ENCODE measurements at places on chromosomes 4 and X.

DNA sequence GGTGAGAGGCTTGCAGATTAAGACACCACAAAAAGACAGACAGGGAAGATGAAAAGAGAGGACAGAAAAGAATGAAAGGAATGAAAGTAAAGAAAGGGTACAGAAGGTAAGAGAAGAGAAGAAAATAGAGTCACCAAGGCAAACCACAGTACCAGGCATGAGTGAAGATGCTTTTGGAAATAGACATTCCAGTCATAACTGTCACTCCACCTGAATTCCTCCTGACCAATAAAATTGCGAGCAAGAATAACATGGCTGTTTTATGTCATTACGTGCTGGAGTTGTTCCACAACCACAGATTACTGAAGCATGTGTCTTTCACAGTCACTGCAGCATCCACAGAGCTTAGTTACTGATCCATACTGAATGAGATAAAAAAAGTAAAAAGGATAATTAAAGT is 864.9 kb upstream of the SLIT2 start:
- DNase-seq = no peak

DNA sequence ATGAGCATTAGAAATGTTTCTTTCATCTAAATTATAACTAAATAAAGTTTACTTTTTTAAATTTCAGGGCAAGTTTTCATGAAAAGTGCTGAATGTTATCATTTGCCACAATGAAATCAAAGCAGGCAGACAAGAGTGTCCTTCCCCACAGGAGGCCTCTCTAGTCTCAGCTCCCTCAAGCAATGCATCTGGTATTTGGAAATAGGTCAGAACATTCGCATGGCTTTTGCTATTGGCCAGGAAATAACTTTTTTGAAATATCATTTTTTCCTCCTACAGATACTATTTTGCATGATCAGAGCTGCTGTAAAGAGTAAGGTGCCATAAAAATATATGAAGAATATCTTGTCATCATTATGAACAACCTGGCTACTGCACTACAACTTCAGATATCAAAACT is 41.1 kb downstream of the MAD2L1 start:
- no peak for DNase-seq

DNA sequence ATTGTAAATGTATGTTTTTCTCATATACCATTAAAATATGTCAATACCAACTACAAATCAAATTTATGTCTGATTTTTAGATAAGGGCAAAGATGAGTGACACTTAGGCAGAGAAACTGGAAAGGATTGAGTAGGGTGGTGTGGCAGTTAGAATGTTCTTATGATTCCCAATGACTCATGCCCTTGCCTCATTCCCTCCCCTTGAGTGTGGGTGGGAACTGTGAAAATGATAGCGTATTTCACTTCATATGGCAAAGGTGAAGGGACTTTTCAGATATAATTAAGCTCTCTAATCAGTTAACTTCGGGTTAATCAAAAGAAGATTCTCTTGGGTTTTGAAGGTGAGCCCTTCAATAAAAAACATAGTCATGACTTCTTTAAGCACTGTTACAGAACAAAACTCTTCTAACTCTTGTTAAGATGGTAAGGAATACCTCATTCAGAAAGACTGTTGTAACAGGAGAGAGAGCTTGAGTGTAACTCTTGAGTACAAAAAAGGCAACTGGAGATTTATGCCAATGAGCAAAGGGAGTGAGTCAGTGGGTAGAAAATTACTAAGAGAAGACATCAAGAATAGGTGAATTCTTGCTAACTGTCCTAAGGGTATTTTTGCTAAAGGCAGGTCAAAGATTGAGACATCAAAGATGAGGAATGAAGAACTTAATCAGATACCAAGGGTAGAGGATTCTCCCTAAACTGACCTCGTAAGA is 329.5 kb downstream of the KCTD8 start:
- DNase-seq = no peak

GRCh38 chrX:149040873-149041535 is 464.1 kb downstream of the IDS start:
- no peak for DNase-seq

GRCh38 chr4:102836596-102836995 is 9.2 kb upstream of the UBE2D3 start:
- no peak for DNase-seq

- peak; percentile 53 for DNase-seq
Observed at GRCh38 chr4:54217642-54218495, 11.2 kb upstream of the PDGFRA start.

- no peak for DNase-seq
Observed at GRCh38 chr4:64584125-64584524, 174.9 kb upstream of the TECRL start.

DNA sequence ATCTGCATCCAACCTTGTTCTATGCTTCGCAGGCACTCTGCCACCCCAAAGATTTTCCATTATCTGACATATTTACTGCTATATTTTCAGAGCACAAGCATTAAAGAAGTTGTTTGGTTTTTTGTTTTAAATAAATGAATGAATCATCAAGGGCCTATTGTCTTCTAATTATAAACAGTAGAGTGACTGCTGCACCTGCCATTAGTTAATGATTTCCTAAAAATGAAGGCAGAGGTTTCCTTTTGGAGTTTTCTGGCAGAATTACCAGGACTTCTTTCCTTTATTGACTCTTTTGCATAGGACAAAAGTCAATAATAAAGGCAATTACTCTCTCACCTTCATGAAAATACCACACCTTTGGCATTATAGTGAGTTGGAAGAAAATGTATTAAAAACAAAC is 238.1 kb downstream of the INPP4B start:
- DNase-seq = no peak

DNA sequence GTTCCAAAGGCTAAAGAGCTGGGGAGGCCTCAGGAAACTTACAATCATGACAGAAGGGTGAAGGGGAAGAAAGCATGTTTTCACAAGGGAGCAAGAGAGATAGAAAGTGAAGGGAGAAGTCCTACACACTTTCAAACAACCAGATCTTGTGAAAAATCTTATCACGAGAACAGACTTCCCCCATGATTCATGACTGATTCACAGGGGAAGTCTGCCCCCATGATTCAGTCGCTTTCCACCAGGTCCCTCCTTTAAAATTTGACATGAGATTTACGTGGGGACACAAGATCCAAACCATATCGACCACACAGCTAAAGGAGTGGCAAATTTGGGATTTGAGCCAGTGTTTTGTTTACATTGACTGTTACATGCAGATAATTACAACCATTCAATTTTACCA is 971.1 kb upstream of the HS3ST1 start:
- DNase-seq = no peak

DNA sequence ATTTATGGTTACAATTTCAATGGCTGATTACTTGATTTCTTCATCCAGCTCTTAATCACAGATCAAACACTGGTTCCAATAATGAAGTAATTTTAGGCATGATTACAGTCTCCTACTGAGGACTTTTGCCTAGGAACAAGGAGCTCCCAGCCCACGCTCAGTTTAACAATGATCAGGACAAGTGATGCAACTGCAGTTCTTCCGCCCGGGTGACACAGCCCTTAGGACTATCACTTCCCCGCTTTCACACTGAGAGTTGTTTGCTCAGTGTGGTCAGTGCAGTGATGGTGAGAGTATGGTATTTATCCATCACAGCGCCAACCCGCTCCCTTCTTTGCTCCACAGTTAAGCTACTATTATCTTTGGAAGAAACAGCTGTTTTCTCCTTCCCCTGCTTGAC is 203.2 kb upstream of the MBNL3 start:
- no peak for DNase-seq

- DNase-seq = no peak
Observed at GRCh38 chr4:79907001-79907400, 166.0 kb downstream of the ANTXR2 start.

DNA sequence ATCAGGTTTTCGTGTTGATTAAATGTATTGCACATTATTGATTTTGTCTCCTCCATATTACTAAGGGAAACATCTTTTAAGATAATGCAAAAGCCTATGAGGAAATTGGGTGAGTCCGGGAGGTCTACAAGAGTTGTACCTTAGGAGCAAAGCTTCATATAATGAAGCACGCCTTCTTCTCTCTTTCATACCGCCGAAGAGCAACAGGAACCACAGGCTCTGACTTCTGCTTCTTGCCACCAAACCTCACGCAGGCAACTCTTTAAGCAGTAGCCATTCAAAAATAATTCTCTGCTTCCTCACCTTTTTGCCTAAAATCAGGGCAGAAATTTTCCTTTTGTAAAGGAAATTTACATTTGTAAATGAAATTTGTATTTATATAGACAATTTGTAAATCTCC is 139.6 kb downstream of the SPRY1 start:
- DNase-seq = no peak

- DNase-seq = no peak
Observed at GRCh38 chr4:4849106-4849505, 10.4 kb upstream of the MSX1 start.

DNA sequence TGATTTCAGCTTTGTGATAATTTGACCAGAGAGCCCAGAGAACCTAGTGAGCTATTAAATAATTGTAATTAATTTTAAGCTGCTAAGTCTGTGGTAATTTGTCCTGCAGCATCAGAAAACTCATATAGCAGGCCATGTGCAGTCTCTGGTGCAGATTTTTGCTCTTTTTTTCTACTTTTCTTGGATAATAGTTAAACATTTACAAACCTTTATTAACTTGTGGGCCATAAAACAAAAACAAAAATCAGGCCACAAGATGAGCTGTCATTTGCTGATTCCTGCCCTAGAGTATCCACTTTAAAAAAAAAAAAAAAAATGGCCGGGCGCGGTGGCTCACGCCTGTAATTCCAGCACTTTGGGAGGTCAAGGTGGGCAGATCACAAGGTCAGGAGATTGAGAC is 99.8 kb downstream of the CLDN22 start:
- no peak for DNase-seq

- no peak for DNase-seq
Observed at GRCh38 chr4:147853706-147854105, 121.8 kb downstream of the ARHGAP10 start.

DNA sequence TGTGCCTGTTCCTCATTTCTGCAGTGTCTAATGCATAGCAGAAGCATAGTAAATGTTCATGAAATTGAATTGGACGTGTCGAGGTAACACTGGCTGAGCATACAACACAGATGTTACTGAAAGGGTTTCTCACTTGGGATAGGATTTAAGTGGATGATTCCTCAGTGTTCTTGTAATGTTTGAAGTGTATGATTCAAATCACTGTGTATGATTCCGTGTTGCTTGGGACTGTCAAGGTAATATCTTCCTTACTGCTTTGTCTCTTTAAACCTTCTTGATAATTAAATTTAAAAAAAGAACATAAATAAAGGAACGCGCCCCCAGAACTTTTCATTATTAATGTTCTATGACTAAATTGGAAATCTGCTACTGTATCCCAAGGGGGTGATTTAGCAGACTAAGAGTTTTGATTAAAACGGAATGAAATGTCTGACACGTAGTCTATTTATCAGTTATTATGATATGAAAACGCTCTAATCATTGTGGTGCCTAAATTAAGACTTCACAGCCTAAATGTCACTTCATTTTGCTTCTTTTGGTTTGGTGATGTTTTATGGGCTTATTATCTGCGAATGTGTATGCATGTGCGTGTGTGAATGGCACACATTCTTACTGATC is 696.9 kb upstream of the EPHA5 start:
- DNase-seq = no peak

DNA sequence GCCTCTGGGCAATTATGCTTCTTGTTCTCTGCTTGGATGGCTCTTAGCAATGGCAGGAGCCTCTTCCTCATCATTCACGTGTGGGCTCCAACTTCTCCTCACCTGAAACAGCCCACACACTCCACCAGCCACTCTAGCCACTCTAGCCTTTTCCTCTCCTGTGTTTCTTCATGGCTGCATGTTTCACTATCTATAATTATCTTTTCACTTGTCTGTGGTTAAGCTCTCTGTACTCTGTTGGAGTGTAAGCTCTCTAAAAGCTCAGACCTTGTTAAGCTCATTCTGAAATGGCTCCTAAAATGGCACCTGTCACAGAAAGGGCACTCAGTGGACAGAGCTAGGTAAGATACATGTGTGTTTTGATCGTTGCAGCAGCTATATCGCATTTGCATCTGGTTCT is 80.0 kb downstream of the SH3KBP1 start:
- DNase-seq = no peak
